GM18507 (cell line): ENCODE measurements at places on chromosomes 11 and 22.
A peak's percentile ranks its signal among the peaks of the same experiment; 100 is the strongest.

DNA sequence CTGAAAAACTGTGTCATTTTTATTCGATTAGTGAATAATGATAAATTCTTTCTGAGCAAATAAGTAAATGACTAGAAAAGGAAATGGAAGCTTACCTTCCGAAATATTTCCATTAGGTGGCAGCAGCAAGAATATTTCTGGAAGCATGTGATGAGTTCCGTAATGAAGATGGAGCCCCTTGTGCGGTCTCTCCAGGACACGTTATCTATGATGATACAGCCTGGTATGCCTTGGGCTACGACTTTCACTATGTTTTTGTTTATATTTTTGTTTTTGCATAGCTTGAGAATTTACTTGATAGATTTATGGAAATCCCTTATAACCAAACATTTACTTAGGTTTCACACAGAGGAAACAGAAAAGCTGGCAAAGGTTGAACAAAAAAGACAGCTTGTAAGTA, 25.7 kb downstream of the CASP5 start:
- DNase-seq: no peak

DNA sequence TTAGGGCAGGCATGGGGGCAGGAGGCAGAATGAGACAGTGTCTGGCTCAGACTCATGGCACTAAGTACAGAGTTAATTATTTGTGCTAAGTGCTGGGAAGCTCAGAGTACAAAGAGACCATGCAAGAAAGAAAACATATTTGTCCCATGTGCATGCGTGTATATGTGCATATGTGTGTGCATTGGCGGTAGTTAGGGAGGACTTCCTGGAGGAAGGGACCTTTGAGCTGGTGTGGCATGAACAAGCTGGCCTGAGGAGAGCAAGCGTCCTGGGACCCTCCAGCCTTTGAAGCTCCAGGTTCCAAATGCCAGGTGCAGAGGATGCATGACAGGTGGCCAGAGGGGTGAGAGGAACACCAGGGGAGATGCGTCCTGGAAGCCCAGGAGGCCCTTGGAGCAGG, 6.1 kb downstream of the FBLN1 start:
- DNase-seq: no peak

- DNase-seq: no peak
These were observed 21.4 kb upstream of the POLD3 start for GRCh38 chr11:74571062-74571399.

GRCh38 chr22:37133304-37134018, 16.3 kb downstream of the IL2RB start:
- no peak for DNase-seq

DNA sequence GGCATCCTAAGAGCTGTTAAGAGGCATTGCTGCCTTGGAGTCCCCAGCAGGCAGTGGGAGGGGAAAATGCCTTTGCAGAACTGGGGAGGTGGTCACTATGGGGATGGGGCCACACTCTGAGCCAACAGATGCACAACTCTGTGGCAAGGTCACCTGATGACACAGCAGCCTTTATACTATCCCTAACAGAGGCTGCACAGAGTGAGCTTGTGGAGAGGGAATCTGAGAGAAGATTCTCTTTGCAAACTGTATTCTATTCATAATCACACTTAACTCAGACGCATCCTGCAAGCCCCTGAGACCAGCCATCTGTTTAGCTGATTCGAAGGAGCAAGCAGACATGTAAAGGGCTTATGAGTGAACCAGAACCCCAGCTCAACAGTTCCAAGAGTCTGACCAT, 49.0 kb upstream of the TTC12 start:
- DNase-seq: no peak

DNA sequence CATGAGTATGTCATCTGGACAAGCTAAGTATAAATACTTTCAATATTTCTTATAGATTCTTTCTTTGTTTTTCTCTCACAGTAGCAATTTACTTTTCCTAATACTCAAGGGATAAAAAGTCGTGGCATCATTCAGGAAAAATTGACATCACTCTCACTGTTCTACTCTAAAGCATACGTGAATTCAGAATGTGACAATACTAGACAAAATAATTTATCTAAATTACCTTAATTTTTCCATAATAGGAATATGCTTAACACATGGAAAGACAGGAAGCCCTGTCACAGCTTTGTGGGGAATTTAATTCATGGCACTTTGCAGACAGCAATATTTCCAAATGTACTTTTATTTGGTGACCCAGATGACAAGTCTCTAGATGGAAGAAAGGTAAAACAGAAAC, 394.6 kb downstream of the DLG2 start:
- DNase-seq: no peak

DNA sequence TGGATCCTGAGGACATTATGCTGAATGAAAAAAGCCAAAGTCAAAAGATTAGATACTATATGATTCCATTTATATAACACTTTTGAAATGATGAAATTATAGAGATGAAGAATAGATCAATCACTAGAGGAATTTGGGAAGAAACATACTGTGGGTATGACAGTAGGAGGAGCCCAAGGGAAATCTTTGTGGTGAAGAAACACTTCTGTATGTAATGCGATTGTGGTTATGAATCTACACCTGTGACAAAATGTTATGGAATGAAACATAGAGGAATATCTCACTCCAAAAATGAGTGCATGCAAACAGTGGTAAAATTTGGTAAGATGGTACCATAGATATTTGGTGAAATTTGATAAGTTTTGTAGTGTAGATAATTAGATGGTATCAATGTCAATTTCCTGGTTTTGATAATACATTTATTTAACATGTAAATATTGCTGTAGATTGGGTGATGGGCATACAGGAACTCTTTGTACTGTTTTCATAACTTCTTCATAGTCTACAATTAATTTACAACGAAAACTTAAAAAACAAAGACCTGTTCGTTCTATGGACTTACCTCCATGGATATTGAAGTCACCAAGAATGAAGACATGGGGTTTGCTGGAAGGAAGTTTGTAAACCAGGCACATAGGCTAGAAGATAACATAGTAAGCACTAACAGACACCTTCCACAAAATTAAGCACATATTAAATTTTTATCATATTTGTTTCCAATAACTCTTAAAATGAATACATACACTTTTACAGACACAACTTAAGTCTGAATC, 11.5 kb downstream of the MRGPRX1 start:
- no peak for DNase-seq

DNA sequence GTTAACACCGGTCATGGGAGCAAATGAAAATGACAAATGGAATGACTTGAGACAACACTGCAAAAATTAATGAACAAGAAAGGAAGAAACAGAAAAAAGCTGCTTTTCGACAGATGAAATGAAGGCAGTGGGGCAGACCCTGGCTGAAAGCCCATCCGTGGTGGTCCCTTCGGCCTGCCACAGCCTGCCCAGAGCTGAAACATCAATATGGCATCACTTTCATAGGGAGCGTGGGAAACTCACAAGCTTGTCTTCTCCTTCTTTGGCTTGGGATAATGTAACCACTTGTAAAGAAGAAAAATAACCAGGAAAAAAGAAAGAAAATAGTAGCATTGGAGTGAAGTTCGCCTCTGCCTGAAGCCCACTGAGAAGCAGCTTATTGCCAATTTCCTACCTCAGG, 78.8 kb downstream of the CTTN start:
- DNase-seq: no peak

GRCh38 chr11:67465189-67465510, 3.9 kb downstream of the TMEM134 start:
- DNase-seq: no peak

- DNase-seq: peak; percentile 28
These were observed 222.0 kb downstream of the DBX1 start for GRCh38 chr11:19938169-19938856.

DNA sequence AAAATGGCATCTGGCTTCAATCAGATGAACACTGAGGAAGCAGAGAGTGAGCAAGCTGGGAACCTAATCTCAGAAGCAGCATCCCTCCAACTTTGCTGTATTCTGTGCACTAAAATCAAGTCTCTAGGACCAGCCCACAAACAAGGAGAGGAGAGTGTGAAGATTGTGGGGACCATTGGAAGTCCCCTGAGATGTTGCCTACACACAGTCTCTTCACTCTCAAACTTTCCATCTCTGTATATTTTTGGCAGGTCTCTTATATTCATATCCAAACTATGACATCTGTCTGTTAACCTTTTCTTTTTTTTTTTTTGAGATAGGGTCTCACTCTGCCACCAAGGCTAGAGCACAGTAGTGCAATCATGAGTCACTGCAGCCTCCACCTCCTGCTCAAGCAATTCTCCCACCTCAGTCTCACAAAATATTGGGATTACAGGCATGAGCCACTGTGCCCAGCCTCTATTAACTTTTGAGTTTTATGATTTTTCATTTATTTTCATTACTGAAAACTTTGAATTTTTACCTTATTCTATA, 1096.4 kb downstream of the TBC1D22A start:
- no peak for DNase-seq

DNA sequence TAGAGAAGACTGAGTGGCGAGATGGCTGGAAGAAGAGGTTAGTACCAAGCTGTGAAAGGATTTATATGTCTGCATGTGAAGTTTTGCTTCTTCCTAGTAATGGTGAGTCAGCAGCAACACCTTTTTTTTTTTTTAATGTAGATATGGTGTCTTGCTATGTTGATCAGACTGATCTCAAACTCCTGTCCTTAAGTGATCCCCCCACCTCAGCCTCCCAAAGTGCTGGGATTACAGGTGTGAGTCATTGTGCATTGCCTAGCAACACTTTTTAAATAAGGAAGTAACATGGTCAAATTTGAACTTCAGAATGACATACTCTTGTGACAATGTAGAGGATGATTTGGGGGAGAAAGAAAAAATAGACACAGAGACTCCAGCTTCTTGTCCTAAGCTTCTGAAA, 6.5 kb upstream of the CSTPP1 start:
- DNase-seq: no peak
